ENCODE measurements at places on chromosomes 12 and 14.

GRCh38 chr14:93971635-93972027, 4.7 kb downstream of the ASB2 start:
- DNase-seq, result no peak

DNA sequence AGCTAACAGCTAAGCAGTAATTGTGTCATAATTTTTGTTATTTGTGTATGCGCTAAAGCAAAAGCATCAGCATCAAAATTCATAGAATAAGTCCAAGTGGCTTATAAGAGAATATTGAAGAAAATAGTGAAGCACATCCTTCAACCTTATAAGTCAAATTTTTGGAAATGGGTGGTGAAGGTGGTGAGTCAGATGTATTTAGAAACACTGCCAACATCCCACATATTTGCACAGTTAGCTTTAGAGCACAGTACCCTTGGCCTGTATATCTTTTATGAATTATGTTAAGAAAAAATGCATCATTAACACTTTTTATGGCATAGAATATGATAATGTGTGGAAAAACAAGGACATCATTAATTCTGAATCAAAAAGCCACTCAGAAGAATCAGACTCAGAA, 8.0 kb downstream of the SYT10 start:
- DNase-seq, result no peak

DNA sequence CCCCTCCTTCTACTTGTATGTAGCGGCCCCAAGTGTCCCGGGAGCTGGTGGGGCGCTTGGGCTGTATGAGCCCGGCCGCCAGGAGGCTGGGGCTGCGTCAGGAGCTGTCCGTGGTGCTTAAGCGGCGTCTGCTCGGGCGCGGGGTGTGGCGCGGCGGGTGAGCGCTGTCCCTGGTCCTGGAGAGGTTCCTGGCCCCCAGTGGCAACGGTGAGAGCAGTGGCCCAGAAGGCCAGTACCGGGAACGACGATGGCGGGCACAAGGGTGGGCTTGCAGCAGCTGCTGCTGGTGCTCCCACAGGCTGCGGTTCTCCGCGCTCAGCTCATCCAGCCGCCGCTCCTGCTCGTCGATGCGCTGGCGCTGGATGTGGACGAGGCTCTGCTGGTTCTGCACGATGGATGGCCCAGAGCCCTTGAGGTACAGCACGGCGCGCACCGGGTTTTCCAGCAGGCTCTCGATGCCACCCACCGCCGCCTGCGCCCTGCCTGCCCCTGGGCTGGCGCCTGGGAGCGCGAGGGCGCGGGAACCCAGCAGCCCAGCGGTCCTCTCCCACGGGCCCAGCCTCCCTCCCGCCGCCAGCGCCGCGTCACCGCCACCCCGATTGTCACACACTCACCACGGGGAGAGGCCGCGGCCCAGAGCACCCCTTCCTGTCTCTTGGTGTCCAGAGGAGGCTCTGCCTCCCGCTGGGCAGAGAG, 41.9 kb upstream of the FKBP4 start:
- peak; percentile 19 for DNase-seq

DNA sequence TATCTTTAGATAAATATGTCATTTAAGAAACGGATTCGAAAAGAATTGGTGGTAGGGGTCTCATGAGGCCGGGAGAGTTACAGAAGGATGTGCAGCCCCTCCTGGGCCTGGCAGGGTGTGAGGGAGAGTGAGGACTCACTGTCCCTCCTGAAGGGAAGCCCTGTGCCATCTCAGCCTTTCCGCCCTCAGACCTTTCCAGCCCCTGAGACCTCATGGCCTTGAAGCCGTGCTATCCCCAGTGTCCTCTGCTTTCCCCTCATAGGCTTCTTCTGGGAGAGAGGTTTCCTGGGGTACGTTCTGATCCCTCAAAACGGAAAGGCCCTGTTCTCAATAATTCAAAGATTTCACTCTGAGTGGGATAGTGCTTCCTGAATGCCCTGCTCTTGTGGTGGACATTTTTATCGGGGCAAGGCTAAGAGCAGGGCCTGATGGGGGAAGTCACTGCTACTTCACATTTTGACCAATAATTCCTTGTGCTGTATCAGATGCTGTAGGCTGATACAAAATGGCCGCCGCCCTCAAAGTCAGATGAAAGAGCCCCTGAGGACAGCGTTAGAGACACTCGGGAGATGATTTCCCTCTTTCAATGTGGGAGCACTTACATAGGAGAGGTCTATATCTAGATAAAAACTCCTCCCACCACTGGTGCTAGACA, 1.3 kb downstream of the CD4 start:
- no peak for DNase-seq

- DNase-seq, result no peak
Measured at GRCh38 chr12:89185889-89186288, 166.4 kb downstream of the DUSP6 start.

- no peak for DNase-seq
Measured at GRCh38 chr12:64193931-64194330, 28.2 kb downstream of the KICS2 start.

DNA sequence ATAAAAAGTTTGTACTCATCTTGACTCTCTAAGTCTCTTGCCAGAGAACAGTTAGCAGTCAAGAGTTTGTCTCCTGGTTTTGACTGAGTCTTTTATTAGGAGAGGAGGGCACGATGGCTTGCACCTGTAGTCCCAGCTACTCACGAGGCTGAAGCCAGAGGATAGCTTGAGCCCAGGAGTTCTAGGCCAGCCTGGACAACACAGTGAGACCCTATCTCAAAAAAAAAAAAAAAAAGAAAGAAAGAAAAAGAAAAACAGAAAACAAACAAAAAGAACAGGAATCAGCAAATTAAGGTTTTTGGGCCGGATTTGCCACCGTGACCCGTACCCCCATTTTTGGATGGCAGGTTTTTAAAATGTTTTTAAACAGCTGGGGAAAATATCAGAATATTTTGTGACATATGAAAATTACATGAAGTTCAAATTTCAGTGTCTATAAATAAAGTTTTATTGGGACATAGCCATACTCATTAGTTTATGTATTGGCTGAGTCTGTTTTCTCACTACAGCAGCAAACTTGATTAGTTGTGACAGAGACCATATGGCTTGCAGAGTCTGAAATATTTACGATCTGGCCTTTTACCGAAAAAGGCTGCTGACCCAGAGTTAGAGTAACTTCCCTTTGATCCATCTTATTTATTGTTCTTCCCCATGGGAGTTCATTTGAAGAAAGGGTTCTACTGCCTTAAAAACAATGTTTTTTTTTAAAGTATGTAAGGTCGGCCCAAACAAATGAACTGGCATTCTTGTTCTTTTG, 31.2 kb downstream of the VEZT start:
- DNase-seq, result no peak

DNA sequence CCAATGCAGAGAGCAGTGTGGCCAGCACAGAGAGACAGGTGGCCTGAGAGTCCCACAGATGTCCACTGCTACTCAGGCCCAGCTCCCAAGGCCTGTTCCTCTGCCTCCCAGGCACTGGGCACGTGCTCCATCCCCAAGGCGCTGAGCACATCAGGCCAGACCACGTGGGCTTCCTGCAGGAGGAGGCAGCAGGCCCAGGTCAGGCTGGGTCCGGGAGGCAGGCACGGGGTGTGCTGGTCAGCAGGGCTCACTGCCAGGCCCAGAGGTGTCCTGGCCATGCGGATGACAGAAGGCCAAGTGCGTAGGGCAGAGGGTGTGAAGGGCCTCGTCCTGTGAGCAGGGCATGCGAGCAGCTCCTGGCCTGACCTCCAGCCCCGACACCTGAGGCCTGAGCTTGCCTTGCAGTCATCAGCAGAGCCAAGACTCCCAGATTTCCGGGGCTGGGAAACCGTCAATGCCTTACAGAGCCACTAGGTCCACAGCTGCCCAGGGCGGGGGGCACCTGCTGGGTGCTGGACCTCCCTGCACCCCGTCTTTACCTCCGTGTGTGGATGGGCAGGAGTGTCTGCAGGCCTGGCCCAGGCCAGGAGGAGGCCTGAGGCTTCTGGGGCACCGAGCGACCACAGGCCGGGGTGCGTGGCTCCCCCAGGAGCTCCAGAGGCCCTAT, 14.9 kb downstream of the TRMT61A start:
- no peak for DNase-seq

- no peak for DNase-seq
Measured at GRCh38 chr12:26654623-26655022, 178.4 kb downstream of the ITPR2 start.

DNA sequence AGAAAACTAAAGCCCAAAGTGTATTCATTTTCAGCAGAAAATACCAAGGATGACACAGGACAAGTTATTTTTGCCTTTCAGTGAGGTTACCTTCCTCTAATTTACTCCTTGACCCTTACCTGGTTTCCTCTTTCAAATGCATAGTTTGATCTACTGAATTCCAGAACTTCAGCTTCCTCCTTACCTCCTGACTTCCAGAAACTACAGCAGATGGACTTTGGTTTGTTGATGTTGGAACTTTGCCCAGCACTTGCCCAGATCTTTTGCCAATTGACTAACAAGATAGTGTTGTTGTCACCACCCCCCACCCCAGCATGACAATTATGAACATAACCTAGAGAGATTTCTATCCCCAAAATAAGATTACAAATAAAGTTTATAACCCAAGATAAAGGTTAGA, 63.2 kb downstream of the NAV3 start:
- DNase-seq, result no peak

- no peak for DNase-seq
Measured at GRCh38 chr12:103517161-103517560, 21.4 kb upstream of the C12orf42 start.

DNA sequence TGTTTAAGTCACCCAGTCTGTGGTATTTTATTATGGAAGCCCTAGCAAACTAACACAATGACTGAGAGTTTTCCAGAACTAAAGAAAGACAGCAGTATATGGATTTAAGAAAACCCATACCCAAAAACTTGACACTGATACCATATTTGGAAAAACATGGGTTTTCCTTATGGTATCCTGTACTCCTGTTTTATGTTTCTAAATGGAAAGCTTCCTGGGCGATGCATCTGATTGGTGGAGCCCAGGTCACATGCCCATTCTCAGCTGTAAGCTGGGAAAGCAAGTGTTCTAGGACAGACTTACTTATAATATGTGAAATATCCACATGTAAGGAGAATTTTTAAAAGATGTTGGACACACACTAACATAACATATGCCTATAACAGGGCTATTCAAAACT, 4.5 kb upstream of the RNASE4 start:
- no peak for DNase-seq

- DNase-seq, result no peak
Measured at GRCh38 chr12:102659200-102659911, 179.0 kb upstream of the IGF1 start.

DNA sequence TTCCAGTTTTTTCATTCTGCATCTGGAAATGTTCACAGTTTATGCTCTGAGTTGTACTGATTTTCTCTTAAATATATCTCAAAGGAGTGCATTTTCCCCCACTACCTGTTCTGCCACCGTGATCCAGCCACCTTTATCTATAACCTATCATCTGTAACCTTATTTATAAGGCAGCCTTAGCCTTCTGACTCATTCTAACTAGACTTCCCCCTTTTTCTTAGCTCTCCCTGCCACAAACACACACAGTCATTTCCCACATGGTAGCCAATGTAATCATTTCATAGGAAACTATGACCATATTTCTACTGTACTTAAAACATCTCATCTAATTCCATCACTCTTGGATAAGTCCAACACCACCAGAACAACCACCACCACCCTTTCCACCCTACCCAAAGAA, 10.8 kb upstream of the GYS2 start:
- DNase-seq, result no peak

DNA sequence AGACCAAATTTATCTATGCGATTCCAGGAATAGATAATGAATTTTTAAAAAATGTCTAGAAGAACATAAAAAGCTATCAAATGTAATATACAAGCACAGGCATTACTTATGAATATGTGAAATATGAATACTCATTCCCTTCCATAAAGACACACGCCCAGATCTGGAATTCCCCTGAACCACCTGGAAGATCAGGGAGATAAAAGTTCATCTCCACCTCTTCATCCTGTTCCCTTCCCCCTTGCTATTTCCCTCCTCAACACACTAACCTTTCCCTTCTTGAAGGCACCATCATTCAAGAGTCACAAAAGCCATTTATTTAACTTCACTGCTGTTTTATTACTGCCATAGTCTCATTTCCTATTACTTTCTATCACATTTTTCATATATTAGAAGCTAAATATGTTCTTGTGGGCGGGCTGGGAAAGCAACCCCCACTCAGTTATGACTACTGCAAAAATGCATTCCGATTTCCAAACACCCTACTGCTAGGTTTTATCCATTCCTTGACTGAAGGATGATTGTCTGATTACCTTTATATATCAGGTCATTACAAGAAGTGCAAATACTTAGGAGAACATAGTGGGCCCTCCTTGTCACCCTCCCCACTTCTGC, 16.1 kb downstream of the FGD6 start:
- DNase-seq, result no peak

- DNase-seq, result no peak
Measured at GRCh38 chr12:116015525-116015924, 262.0 kb downstream of the MED13L start.

DNA sequence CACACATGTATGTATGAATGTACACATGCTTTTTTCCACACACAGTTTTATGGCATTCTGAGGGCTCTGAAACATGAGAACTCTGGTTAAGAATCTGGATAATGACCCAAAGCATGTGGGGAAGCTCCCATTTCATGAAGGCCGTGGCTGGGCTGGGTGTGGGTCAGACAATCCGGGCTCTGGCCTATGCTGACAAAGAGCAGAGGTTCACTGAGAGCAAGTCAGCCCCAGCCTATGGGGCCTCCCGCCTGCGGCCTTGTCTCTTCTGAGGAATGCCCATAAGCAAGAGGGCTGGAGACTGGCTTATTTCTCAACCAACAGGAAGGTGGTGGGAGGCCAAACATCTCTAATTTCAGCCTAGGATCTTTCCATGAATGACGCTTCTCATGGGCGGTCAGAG, 8.5 kb downstream of the MYH6 start:
- no peak for DNase-seq

- no peak for DNase-seq
Measured at GRCh38 chr12:3772380-3772779, 19.5 kb upstream of the CRACR2A start.

- no peak for DNase-seq
Measured at GRCh38 chr12:12718853-12719252, 1.7 kb downstream of the CDKN1B start.

DNA sequence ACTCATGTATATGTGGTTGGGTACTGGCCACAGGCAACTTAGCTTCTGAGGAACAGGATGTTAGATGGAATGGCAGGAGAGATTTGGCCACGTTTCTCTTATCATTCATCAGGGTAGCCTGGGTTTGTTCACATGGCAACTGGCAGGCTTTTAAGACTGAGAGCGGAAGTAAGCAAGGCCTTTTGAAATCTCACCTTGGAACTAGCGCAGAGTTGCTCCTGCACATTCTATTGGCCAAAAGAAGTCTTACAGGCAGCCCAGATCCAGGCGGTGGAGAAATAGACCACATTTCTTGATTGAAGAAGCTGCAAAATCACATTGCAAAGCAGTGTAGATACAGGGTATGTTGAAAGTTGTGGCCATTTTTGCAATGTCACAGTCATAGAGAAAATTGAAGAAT, 3.7 kb downstream of the CLEC4A start:
- no peak for DNase-seq

DNA sequence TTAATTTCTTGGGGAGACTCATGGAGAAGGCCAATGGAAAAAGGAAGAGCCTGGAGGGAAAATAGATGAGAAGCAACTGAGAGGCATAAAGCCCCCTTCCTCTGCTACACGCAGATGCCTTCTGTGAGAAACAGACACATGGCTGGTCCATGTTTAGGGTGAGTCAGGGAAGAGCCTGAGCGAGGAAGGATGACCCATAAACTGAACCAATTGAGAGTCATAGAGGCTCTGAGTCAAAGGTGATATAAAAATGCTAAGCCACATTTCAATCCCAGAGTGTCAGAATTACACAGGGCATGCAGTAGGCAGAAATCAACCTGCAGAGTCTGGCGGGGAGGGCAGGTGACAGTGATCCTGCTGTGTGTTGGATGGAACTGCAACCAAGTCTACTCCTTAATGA, 30.1 kb upstream of the NEDD1 start:
- no peak for DNase-seq

Measured in stimulated activated CD8-positive, alpha-beta memory T cell treated with anti-CD3 and anti-CD28 coated beads, Interleukin-4, amount 100 ng/mL, for 4 hours (primary cell).